ENCODE measurements at places on chromosomes 5 and 9.

GRCh38 chr9:33187519-33188218 is 20.5 kb upstream of the B4GALT1 start:
- no peak for DNase-seq

- no peak for DNase-seq
These were observed 38.9 kb downstream of the PRRC2B start for GRCh38 chr9:131432597-131433301.

DNA sequence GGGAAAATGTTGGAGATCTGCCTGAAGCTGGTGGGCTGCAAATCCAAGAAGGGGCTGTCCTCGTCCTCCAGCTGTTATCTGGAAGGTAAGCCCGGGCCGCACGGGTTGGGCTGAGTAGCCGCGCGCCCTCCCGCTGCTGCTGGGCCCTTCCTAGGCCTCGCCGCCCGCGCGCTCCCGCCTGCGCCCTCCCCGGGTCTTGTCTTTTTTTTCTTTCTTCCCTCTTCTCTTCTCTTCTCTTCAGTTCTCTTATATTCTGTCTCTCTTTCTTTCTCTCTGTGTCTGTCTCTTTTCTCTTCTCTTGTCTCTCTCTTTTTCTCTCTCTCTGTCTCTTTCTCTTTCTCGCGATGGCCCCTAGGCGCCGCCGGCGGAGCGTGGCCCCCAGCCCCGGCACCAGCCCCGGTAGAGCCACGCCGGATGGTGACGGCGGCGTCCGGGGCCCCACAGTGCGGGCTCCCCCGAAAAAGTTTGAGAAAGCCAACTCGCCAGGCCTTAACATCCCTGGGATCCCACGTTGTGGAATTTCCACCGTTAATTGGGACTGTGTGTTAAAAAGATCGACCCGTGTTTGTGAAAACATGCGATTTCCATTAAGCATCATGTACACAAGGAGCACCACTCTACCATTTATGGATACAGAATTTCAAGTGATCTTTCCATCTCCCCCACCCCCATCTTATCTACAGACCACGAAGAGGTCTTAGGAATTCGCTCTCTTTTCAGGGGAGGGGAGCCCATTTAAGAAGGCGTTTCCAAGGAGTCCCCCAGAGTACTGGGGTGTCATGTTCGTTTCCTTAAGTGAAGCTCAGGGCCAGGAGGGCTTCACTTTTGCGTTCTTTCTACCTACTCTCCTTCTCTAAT is 616 bp downstream of the ABL1 start:
- no peak for DNase-seq

DNA sequence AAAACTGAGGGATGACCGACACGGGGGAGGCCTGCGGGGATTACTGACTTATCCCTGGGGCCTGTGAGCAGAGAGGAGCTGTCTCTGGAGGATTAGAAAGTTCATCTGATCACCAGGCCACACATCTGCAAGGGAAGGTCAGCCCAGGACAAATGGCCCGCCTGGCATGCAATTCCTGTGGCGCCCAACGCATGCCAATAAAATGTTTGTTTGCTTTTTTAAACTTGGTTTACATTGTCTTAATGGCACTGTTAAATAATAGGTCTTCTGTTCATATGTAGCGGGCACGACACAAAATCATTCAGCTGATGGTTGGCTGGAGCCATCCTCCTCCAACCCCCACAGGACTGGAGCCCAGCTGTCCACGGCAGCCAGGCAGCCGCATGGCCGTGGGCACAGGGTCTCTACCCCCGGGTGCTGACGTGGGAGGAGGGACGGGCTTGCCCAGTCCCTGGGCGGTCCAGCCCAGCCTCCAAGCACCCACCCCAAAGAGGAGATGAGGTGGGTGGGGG is 41.0 kb upstream of the SLC12A7 start:
- DNase-seq = no peak

- DNase-seq = no peak
These were observed 9.5 kb upstream of the FAM163B start for GRCh38 chr9:133618726-133619125.

- no peak for DNase-seq
These were observed 4.7 kb downstream of the SYNPO start for GRCh38 chr5:150645070-150645700.

- no peak for DNase-seq
These were observed 6.5 kb upstream of the TLE4 start for GRCh38 chr9:79565245-79565644.

DNA sequence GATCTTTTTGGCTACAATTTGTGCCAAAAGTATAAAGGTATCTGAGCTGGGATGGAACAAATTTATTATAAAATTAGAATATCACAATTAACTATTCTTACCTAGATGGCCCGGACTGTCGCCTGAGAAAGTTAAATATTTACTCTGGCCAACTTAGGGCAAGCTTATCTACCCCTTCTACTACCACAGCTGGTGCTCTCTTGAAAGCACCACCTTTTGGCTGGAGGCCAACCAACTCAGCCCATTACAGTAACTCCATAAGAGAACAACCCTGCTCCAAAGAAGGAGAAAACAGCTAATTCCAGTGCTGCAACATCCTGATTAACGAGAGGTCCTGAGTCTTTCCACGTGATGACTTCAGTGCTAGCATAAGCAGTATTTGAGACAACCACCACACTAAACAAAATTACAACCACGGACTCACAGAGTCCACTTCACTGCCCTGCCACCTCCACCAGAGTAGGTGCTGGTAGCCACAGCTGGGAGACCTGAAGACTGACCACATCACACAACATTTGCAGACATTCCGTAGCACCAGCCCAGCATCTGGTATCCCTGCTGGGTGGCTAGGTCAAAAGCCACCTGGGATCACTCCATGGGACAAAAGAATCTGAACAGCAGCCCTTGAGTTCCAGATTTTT is 43.2 kb downstream of the RGMB start:
- DNase-seq = no peak

GRCh38 chr9:20640331-20641187 is 18.3 kb upstream of the MLLT3 start:
- DNase-seq = no peak

GRCh38 chr5:8521991-8522390 is 653.0 kb downstream of the MTRR start:
- DNase-seq = no peak

GRCh38 chr5:177018341-177018740 is 4.2 kb upstream of the ZNF346 start:
- DNase-seq = no peak

GRCh38 chr9:89497978-89498851 is at the start of gene SEMA4D:
Gene SEMA4D (minus strand): TSS chr9:89498113. CDS start chr9:89405456, 92,657 bp downstream.
- DNase-seq = peak; percentile 80

DNA sequence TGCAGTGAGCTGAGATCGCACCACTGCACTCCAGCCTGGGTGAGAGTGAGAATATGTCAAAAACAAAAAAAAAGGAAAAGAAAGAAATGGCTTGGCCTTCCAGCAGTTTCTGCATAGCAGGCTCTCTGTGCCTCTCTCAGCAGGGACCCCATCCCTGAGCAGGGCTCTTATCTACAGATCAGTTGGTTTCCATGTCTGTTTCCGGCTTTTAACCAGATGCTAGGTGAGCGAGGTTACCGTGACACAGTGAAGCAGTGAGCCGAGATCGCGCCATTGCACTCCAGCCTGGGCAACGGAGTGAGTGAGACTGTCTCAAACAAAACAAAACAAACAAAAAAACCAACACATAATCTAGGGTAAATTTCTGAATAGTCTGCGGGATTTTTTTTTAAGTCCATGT is 51.4 kb downstream of the COL5A1 start:
- no peak for DNase-seq

DNA sequence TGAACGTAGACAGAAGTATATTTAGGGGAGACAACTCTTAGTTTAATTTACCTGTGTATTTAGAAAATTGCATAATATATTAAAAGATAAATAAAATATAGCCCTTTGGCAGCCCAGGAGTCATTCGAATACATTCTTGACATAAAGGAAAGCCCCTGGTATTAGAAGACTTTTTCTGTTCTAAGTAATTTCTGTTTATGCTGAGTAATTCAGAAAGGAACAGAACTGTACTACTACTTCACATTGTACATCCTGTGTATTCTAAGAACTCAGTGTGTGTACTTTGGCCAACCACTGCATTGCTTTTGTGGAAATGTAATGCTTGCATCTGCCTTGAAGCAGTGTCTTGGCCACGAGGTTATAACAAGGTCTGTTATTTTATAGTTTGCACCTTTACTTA is 136.4 kb downstream of the KDM4C start:
- DNase-seq = no peak

DNA sequence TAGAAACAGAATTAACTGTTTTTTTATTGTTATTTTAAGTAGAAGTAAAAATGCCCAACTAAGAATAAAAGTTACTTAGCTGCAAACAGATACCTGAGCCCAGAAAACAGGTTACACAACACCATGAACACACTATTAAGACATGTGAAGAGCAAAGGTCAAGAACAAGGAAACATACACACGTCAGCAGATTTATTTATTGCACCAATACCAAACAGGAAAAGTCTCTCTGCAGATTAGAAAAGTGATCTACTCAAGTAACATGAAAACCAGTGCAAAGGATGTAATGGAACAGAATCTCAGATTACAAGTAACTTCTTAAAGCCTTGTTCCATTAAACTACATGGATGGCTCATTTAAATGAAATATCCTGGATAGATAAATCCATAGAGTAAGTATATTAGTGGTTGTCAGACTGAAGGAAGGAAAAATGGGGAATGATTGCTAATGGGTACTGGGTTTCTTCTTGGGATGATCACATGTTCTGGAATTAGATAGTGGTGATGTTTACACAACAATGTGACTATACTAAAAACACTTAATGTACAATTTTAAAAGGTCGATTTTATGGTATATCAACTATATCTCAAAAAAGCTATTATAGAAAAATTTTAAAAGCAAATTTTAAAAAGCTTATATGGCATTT is 6.1 kb downstream of the SAR1B start:
- no peak for DNase-seq

DNA sequence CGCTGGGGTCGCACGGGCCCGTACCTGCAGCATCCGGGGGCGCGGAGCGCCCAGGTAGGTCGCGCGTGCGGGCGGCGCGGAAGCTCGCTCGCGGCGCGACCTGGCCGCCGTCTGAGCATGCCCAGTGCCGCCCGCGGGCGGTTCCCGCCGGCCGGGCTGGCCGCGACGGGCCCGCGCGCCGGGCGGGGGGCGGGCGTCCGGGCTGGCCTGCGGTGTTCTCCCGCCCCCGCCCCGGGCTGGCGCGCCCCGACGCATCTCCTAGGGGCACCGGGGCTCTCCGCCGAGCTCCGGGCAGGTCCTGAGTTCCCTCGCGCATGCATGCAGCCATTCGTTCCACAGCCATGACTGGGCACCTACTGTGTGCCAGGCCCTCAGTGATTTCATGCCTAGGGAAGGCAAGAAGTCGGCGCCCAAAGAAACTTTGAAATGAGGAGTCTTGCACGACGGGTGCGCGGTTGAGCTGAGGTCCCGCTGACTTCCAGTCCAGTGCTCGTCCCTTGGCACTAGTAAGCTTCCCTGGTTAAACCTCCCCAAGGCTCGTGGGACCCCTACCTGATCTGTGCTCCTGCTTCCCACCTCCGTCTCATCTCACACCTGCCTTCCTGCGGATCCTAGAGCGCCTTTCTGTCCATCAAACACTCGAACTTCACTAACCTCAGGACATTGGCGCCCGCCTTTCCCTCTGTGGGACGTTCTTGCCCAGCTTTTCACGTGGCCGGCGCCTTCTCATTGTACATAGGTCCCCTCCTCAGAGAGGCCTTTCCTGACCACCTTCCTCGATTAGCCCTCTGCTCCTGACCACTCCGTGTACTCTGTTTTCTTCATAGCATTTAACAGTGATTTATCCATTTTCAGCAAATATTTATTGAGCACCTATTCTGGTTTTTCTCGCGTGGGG is at the start of gene PTPN3:
Gene PTPN3 (minus strand): TSS at position 113 of the 898 bp plus-strand sequence. CDS start 34,873 bp downstream, outside the sequence.
- no peak for DNase-seq

- no peak for DNase-seq
These were observed 19.5 kb downstream of the PCDHGC5 start for GRCh38 chr5:141508440-141508797.

DNA sequence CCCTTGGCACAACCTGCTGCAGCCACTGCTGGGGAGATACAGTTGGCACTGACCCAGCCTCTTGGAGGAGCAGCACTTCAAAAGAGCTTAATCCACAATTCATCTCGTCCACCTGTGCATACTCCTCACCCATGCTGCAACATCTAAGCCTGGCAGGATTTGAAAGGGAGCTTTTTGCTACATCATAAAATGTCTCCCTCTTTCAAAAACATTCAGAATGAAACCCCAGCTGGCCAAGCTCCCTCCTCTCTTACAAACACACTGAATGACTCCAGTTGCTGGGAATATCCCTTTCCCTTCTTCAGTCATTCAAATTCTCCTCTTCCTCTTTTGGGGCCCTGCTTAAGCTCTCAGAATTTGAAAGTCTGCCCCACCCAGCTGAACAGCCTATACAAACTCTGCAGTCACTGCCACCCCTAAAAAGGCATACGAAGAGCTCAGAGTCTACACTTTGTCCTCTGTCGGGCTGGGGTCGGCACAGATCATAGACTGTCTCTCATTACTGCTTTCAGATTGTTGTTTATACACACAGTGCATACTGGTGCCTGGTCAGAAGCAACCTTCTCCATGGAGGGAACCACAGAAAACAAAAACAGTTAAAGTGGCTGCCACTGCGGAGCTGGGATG is 8.8 kb upstream of the C5orf15 start:
- DNase-seq = no peak

DNA sequence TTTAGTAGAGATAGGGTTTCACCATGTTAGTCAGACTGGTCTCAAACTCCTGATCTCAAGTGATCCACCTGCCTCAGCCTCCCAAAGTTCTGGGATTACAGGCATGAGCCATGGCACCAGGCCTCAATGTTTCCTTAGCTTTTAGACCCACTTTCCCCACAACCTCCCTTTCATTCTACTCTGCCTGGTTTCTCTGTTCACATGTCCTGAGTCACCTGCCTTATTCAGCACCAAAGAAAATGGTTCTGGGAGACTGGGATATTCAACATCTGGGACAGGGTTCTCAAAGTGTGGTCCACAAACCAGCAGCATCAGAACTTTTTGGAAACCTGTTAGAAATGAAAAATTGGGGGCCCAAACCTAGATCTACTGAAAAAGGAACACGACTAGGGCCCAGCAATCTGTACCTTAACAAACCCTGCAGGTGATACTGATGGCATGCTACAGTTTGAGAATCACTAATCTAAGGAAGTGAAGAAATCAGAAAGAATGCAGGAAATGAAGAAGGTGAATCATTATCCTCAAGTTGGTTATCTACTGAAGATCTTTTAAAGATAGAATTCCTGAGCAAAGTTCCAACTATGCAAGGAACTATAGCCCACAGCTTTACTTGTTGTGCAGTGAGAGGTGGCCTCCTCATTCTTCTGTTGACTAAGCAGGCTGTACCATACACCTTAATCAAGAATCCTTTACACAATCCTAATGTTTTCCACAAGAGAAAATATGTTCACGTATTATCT is 51.8 kb upstream of the CTNNAL1 start:
- no peak for DNase-seq

GRCh38 chr9:92654481-92655301 is 15.2 kb downstream of the IPPK start:
- DNase-seq = no peak

DNA sequence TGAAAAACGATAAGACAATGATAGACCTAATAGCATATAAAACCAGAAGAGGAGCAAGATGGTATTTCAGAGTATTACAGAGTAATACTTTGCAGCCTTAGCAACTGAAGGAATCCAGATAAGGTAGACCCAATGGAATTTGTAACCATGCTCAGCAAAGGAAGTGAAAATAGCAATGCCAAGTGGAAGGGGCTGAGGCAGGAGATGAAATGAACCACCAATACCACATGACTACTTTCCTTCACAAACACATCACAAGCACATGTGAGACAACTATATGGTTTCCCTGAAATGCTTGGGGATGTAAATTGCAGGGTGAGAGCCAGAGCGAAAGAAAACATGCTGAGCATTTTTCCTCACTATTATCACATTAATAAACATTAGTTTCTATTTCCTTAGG is 79.8 kb upstream of the MELK start:
- no peak for DNase-seq
